ENCODE measurements at places on chromosomes 2 and 18.

DNA sequence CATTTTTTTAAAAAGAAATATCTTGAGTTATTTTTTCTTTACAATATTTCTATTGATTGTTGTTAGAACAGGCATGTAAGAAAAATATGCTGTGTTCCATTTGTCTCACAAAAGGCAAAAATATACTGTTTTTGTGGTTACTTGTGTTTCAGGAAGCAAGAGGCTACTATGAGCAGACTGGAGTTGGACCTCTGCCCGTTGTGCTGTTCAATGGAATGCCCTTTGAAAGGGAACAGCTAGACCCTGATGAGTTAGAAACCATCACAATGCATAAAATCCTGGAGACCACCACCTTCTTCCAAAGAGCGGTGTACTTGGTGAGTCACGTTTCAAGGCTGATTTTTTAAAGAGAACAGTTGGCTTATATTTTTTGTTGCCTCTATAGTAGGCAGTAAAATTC, 54.7 kb downstream of the UGGT1 start:
- DNase-seq, result no peak

GRCh38 chr18:75070625-75071483, 138.1 kb downstream of the PTGR3 start:
- peak; percentile 40 for DNase-seq

DNA sequence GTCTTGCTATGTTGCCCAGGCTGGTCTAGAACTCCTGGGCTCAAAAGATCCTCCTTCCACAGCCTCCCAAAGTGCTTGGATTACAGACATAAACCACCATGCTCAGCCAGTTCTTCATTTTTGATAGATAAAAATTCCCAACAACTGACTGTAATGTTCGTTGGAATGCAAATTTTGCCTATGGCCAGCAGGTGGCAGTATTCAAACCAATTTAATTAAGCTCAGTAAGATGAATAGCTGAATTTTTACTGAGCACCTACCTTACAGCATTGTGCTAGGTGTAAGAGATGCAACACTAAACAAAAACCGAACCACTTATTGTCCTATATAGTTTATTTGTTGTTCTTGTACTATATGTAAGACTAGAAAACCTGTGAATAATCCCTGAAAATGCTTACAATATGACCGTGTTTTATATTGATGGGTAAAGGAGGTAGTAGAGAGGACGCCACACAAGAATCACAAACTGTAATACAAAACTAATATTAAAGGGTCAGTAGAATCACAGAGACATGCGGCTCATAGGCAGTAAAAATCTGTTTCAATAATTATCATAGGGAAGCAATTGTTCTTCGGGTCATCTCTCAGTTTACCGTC, 8.2 kb upstream of the TMEM182 start:
- DNase-seq, result peak; percentile 20

DNA sequence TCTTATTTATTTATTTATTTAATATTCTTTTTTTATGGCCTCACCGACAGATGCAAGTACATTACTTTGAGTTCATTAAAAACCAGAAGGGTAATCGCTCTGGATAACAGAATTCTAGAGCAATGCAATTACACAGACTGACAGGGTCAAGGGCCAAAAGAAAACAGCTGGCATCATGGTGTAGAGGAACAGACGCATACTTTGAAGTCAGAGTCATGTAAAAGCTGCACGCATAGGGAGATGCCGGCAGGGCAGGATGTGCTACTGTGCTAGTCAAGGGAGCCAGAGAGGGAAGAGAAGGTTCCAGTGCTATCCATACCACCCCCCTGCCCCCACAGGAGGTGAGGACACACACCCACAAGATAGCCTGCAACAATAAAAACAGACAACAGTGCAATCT, 115.2 kb upstream of the TFCP2L1 start:
- no peak for DNase-seq

- no peak for DNase-seq
These were observed 27.0 kb upstream of the CCDC178 start for GRCh38 chr18:33467531-33467930.

DNA sequence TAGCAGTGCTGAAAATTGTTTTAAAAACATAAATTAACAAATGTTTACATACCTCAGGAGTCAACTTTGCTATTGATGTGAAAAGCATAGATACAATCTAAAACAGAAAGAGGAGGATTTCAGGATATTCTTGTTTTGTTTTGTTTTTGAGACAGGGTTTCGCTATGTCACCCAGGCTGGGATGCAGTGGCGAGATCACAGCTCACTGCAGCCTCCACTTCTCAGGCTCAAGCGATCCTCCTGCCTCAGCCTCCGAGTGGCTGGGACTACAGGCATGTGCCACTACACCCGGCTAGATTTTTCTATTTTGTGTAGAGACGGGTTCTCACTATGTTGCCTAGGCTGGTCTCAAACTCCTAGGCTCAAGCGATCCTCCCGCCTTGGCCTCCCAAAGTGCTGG, 60.6 kb downstream of the C2orf74 start:
- no peak for DNase-seq

DNA sequence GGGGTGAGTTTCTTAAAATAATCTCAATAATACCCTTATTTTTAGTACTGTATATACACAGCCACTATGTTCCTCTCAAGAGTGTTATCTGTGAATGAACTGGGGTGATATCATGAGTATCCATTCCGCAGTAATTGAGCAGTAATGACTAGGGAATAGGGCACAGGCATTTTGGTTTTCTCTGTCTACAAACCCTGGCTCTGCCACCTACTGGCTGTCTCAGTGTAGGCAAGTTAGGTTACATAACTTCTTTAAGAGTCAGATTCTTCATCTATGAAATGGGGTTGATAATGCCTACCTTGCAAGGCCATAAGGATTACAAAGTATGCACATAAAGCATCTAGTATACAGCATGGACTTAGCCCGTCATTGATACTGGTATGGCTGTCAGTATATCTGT, 555.8 kb downstream of the NRXN1 start:
- DNase-seq, result no peak

GRCh38 chr2:150617351-150617978, 130.0 kb upstream of the RND3 start:
- DNase-seq, result no peak

- DNase-seq, result no peak
These were observed 113.3 kb upstream of the DAPL1 start for GRCh38 chr2:158681816-158682215.

GRCh38 chr2:150110548-150110947, 376.9 kb downstream of the RND3 start:
- no peak for DNase-seq

- DNase-seq, result no peak
These were observed 453.7 kb downstream of the CNTNAP5 start for GRCh38 chr2:124478761-124479160.

DNA sequence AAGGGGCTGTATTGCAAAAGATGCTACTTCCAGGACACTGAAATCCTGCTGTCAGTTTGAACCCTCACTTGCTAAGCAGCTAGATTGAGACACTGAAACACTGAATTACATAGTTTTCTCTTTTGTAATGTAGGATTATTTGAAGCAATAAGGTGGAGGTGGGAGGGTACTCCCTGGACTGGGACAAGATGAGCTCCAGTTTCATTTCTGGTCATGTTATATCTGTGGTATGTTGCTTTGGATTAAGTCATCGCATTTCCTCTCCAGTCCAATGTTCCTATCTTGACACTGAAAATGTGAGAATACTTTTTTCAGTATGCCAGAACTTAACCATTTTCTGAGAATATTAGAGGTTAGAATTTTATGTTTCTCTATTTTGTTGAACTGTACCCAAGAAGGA, 426.2 kb upstream of the MEX3C start:
- no peak for DNase-seq

DNA sequence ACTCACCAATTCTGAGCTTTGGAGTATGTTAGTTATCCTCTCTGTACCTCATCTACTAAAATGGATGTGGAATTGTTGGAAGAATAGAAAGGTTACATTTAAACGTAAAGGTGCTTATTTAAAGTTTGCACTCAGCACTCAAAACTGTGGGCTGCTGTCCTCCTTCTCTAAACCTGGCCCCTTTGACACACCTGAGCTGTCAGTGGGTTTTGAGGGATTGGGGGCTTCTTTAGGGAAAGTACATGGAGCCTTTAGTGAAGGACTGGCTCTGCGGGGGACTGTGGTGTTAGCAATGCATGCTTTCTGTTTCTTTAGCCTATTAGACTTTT, 47.2 kb downstream of the TET3 start:
- DNase-seq, result no peak

GRCh38 chr18:49751427-49752094, 61.8 kb downstream of the ACAA2 start:
- no peak for DNase-seq

DNA sequence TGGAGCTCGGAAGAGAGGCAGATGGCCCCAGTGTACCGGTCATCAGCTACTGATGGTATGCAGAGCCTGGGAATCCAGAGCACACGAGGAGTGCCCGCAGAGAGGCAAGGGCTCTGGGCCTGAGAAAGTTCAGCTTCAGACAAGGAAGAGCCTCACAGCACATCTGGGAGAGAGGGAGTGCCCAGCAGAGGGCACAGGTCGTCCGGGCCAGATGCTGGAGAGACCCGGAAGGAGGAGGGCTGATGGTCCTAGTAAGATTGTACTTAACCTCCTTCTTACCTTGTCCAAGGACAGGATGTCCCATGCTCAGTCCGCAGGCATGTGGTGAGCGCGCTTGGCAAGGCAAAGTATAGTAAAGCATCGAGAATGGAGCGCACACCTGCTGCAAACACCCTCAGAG, 24.4 kb upstream of the CHMP1B start:
- no peak for DNase-seq

GRCh38 chr2:41948397-41948763, 99.4 kb upstream of the PKDCC start:
- DNase-seq, result no peak

DNA sequence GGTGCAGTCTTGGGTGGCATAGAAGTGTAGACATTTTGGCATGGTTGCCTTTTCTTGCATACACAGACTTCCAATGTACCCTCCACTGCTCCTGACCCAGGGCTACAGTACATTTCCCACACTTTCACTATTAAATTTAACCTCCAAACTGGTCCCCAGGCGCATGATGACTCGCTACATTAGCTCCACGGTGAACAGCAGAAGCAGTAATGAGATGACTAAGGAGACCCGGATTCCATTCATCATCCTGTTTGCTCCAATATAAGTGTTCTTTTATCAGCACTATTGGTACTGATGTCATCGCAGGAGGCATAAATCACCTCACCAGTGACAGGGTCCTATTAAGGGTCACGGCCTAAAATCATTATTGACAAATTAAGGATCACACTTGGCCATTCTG, 316.5 kb downstream of the EN1 start:
- no peak for DNase-seq

GRCh38 chr18:39561126-39561525, 1995.5 kb upstream of the CELF4 start:
- no peak for DNase-seq

GRCh38 chr2:62375113-62375420, 130.9 kb downstream of the TMEM17 start:
- DNase-seq, result no peak

GRCh38 chr2:66901344-66901743, 466.4 kb downstream of the MEIS1 start:
- no peak for DNase-seq

All from HTR-8/SVneo (cell line).